ENCODE measurements at places on chromosomes 7 and 10. TPM values are rescaled to one million over a fixed set of nuclear protein-coding genes. Genes with fewer than 3 reads are reported as not detected.

Gene STEAP2
- not detected for total RNA-seq

Gene CFTR
- not detected for total RNA-seq

Gene NKX1-2
- total RNA-seq, result not detected

Gene SFTPA1
- total RNA-seq, result not detected

Gene EEPD1
- 13.8 TPM for total RNA-seq

Gene FKBP9
- total RNA-seq, result 0.33 TPM

Gene GRM3
- total RNA-seq, result not detected

Gene SPDYE9
- not detected for total RNA-seq

Gene AGR2
- not detected for total RNA-seq

Gene SAMD9
- total RNA-seq, result 80.1 TPM

Gene TLX1
- not detected for total RNA-seq

Gene KCTD7
- total RNA-seq, result 40.0 TPM
